Activated CD4-positive, alpha-beta T cell treated with anti-CD3 and anti-CD28 coated beads, Interleukin-2, amount 50 U/mL, for 1 hour (primary cell): ENCODE measurements at places on chromosomes 7 and 10.
A peak's percentile ranks its signal among the peaks of the same experiment; 100 is the strongest.

- DNase-seq = no peak
These were observed 36.7 kb downstream of the CFAP46 start for GRCh38 chr10:132905661-132906060.

GRCh38 chr7:16645593-16646471 lies at the start of the genes ANKMY2 and BZW2:
TSS of gene ANKMY2 (minus strand) at chr7:16645754. CDS start at chr7:16645573, 181 bp downstream.
TSS of gene BZW2 (plus strand) at chr7:16646181. CDS start at chr7:16665444, 19,263 bp downstream.
- DNase-seq = peak; percentile 87

- DNase-seq = no peak
These were observed 5.3 kb downstream of the DENND2A start for GRCh38 chr7:140635345-140635744.

- no peak for DNase-seq
These were observed 4.1 kb upstream of the CEP41 start for GRCh38 chr7:130444751-130445407.

DNA sequence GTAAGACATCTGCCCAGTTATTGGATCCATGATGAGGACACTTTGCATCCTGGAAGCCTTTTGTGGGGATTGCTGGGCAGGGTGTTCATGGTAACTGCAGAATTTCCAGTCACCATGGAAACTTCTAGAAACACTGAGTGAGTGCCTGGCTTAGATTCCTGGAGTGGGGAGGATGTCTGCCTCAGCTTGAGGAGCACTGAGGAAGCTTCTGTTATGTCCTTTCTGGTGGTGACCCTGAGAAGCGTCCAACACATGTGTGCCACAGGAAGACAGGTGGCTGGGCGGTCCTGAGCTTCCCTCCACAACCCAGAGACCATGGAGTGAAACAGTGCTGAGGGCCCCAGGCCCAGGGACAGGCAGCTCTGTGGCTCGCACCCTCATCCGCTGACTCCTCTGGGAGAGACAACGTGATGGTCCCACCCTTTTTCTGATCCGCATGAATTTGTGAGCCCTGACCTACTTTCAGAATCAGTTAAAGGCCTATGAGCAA lies 191.8 kb upstream of the CXCL12 start:
- peak; percentile 6 for DNase-seq

GRCh38 chr10:97074256-97075145 lies 111.3 kb downstream of the SLIT1 start:
- DNase-seq = no peak

DNA sequence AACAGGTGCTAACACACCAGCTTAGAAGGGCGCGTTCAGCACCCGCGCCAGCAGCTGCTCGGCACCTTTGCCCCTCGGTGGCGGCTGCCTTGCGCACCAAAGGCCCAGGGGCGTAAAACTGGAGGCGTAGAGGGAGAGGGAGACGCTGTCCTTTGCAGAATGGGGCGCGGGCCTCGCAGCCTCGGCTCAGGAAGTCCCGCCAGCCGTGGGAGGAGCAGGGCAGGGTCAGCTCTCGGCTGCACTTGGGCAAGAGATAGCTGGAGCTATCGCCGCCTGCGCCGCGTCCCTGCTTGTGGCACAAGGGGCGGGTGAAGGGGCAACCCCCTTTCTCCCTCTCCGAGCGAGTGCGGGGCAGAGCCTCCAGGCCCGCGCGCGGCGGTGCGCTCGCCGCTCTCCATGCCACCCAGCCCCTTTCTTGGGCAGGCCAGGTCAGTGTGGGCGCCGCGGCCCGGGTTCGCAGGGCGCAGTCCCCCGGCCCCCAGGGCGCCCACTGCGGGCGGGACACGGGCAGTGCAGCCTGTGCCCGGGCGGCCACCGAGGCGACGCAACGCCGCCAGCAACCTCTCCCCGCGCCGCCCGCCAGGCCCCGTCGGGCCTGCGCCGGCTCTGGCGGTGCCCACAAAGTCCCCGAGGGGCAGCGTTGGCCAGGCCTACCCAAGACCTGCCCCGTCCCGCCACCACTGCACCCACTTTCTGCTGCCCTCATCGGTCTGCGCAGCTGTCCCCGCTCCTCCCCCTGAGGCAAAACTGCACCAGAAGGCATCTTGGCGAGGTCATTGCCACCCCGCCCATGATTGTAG lies 4.1 kb downstream of the NEUROD6 start:
- DNase-seq = no peak

GRCh38 chr10:6486309-6486708 lies 93.8 kb downstream of the PRKCQ start:
- DNase-seq = no peak

- DNase-seq = no peak
These were observed 259.3 kb upstream of the TMEM72 start for GRCh38 chr10:44651834-44652233.
